ENCODE measurements at places on chromosomes 2 and 18.

DNA sequence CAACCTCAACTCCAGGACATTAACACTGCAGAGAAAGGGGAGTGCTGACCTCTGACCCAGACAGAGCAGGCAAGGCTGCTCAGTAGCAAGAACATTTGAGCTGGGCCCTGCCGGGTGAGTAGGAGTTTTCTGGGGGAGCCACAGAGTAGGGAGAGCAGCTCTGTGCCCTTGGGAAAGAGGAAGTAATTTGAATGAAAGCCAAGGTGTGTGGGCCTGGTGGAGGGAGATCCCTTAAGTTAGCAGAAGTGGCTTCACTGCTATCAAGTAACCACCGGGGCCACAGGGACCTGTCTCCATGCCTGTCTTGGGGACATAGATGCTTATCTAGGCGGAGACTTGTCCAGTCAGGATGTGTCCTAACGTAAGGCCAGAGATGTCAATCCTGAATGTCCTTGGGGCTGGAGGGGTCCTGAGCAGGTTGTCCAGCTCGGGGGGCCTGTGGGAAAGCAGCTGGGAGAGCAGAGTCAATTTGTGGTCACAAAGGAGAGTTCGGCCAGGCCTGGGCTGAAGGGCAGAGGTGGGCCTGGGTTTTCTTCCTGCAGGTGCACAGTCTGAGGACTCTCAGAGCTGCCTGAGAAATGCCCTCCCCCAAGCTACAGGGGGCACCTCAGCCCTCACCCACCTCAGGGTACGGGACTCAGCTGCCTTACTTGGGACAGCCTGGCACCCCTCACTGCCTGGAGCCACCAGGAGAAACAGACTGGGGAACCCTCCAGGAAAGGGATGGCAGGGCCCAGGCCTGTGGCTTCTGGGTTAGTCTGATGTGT lies 15.0 kb upstream of the OTOF start:
- no peaks in the 10 kb centered on the region for H3K36me3 ChIP-seq
- H3K27me3 ChIP-seq: peaks cover 48% of the 10 kb centered on the region
- no peak for DNase-seq
- no peak overlapping the region for H3K4me3 ChIP-seq

GRCh38 chr2:234603619-234604018 lies 106.7 kb upstream of the ARL4C start:
- no peaks in the 10 kb centered on the region for H3K4me1 ChIP-seq
- H3K36me3 ChIP-seq: no peaks in the 10 kb centered on the region
- H3K27ac ChIP-seq: no peak overlapping the region
- H3K4me3 ChIP-seq: no peak overlapping the region
- no peak for DNase-seq
- H3K27me3 ChIP-seq: no peaks in the 10 kb centered on the region

GRCh38 chr2:66442516-66443185 lies 7.7 kb downstream of the MEIS1 start:
- H3K27ac ChIP-seq: peak overlapping the region; percentile 84
- H3K4me1 ChIP-seq: peaks cover 2% of the 10 kb centered on the region
- no peak for DNase-seq
- no peaks in the 10 kb centered on the region for H3K27me3 ChIP-seq
- peaks cover 81% of the 10 kb centered on the region for H3K36me3 ChIP-seq

- H3K27ac ChIP-seq: no peak overlapping the region
- DNase-seq: peak; percentile 33
- peak overlapping the region; percentile 28 for H3K4me3 ChIP-seq
- no peaks in the 10 kb centered on the region for H3K36me3 ChIP-seq
Measured at GRCh38 chr2:26692897-26693849, 651 bp downstream of the KCNK3 start.

- H3K36me3 ChIP-seq: no peaks in the 10 kb centered on the region
- H3K27ac ChIP-seq: no peak overlapping the region
- no peaks in the 10 kb centered on the region for H3K4me1 ChIP-seq
- H3K27me3 ChIP-seq: no peaks in the 10 kb centered on the region
Measured at GRCh38 chr2:148201075-148202004, 180.4 kb downstream of the MBD5 start.

- no peak for DNase-seq
- no peaks in the 10 kb centered on the region for H3K27me3 ChIP-seq
- H3K4me1 ChIP-seq: no peaks in the 10 kb centered on the region
- no peak overlapping the region for H3K27ac ChIP-seq
- H3K36me3 ChIP-seq: no peaks in the 10 kb centered on the region
Measured at GRCh38 chr18:8536231-8536630, 73.0 kb upstream of the RAB12 start.

GRCh38 chr2:191441496-191442214 lies 196.5 kb downstream of the MYO1B start:
- no peaks in the 10 kb centered on the region for H3K36me3 ChIP-seq
- H3K27ac ChIP-seq: no peak overlapping the region
- no peaks in the 10 kb centered on the region for H3K27me3 ChIP-seq
- no peak overlapping the region for H3K4me3 ChIP-seq

DNA sequence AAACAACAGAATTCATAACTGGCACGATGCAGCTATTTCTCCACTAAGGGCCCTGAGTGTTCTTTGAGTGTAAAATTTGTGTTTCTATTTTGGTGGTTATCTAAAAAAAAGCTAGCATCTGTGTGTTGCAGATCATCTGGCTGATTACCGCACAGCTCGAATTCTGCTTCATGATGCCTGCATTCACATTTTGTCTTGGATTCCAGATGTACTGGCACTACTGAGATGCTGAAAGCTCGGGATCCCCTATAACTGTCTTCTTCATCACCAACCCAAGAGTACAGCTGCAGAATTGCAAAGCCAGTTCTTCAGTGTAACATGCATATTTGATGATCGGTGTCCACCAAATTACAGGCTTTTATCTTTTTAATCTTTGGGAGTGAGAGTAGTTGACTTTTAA lies 51.6 kb upstream of the ZNF532 start:
- H3K36me3 ChIP-seq: no peaks in the 10 kb centered on the region
- no peak overlapping the region for H3K4me3 ChIP-seq
- H3K27ac ChIP-seq: no peak overlapping the region
- no peak for DNase-seq

GRCh38 chr2:140422759-140423158 lies 1642.6 kb upstream of the NXPH2 start:
- H3K36me3 ChIP-seq: no peaks in the 10 kb centered on the region
- no peak overlapping the region for H3K4me3 ChIP-seq
- no peaks in the 10 kb centered on the region for H3K4me1 ChIP-seq
- DNase-seq: no peak
- no peaks in the 10 kb centered on the region for H3K27me3 ChIP-seq

GRCh38 chr2:207265869-207266268 lies 100.1 kb upstream of the KLF7 start:
- no peak for DNase-seq

Data from IMR-90 (cell line).